ENCODE measurements at places on chromosomes 16 and 17.

GRCh38 chr17:17907469-17907868 lies 64.7 kb downstream of the TOM1L2 start:
- no peak for DNase-seq

DNA sequence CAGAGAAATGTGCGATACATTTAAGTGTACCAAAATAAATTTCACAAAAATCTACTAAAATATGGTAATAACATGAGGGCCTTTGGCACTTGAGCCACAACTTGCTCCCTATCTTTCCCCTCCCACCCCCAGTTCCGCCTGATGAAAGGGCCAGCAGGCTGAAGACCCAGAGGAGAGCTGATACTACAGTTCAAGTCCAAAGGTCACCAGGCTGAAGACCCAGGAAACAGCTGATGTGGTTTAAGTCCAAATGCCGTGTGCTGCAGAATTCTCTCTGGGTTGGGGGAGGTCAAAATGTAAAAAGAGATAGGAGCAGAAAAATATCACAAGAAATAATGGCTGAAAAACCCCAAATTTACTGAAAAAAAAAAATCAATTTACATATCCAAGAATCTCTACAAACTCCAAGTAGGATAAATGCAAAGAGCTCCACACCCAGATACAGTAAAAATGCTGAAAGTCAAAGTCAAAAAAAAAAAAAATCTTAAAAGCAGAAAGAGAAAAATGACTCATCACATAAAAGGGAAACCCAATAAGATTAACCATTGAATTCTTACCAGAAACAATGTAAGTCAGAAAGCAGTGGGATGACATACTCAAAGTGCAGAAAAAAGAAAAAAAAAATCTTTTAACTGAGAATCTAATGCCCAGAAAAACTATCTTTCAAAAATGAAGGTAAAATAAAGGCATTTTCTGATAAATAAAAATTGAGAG lies 452.1 kb upstream of the ASIC2 start:
- DNase-seq = no peak

DNA sequence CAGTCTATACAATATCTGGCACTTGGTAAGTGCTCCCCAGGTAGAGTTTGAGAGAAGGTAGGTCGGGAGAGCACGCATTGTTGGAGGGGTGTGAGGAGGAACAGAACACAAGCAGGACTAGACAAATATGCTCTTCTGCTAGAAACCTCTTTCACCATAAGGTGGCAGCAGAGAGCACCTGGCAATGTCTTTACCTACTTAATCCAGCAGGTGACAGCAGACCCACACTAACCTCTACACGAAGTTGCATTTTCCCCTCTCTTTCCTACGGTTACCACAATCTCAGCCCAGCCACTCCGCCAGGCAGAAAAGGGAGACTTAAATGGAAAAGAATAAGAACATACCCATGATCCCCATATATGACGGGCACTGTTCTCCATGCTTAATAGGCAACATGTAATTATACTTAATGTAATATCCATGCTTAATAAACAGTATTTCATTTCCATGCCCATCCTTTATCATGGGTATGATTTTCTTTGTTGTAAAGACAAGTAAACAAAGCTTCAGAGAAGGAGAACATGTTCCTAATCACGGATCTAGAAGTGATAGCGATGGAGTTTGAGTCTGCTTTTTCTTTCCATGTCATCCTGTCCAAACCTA lies 55.1 kb upstream of the CCL2 start:
- peak; percentile 93 for DNase-seq

- DNase-seq = no peak
Observed at GRCh38 chr17:36765436-36766043, 164.2 kb downstream of the MRM1 start.

DNA sequence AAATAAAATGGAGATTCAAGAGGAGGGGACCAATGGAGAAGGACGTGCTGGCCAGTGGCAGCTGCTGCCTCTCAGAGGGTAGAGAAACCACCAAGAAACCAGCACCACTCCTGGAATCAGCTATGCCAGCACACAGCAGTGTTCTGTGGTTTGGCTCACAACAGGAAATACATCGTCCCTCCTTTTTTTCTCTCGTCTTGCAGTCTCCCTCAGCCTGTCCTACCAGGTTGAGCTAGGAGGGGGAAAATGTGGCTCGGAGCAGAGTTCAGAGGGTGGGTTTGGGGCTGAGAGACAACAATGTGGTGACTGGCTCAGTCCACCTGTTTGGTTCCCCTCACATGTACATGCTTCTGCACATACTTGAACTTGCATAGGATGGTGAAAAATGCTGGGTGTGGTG lies 19.9 kb upstream of the SLC16A5 start:
- no peak for DNase-seq

- DNase-seq = peak; percentile 55
Observed at GRCh38 chr17:37642681-37643080, 565 bp downstream of the DDX52 start.
